HL-60 (cell line): ENCODE measurements at places on chromosomes 6 and 20.

DNA sequence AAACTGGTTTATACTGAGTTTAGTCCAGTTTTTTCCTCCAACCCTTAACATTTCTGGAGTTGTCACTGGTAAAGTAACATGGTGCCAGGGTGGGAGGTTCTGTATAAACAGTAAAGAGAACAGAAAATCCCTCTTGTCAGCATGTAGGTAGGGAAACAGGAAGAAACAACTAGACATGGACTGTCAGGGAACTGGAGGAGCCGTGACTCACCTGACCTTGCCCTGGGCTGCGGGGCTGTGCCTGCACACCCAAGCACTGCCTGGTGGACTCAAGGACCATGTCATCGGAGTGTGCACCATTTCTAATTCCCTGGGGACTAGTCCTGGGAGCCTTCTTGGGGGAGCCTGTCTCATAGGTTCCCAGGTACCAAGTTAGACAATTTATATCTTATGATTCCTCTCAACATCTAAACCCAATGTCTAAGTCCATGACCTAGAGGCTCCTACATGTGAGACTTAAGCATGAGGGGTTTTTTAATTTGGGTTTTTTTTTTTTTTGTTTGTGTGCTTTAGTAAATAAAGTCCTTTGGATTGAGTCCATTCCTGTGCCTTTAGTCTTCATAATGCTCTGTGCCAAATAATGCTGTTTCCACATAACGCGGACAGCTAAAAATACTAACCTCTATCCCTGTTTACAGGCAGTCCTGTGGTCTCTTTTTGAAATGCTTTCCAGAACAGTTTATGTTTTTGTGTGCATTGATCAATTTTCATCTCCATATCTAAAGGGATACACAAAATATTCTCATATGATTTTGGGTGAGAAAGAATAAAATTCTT lies 136.9 kb upstream of the SUPT3H start:
- no peak for DNase-seq

- DNase-seq: no peak
Measured at GRCh38 chr6:154754152-154754551, 20.9 kb downstream of the SCAF8 start.

GRCh38 chr6:150452428-150453243 lies 83.8 kb downstream of the IYD start:
- DNase-seq: no peak

DNA sequence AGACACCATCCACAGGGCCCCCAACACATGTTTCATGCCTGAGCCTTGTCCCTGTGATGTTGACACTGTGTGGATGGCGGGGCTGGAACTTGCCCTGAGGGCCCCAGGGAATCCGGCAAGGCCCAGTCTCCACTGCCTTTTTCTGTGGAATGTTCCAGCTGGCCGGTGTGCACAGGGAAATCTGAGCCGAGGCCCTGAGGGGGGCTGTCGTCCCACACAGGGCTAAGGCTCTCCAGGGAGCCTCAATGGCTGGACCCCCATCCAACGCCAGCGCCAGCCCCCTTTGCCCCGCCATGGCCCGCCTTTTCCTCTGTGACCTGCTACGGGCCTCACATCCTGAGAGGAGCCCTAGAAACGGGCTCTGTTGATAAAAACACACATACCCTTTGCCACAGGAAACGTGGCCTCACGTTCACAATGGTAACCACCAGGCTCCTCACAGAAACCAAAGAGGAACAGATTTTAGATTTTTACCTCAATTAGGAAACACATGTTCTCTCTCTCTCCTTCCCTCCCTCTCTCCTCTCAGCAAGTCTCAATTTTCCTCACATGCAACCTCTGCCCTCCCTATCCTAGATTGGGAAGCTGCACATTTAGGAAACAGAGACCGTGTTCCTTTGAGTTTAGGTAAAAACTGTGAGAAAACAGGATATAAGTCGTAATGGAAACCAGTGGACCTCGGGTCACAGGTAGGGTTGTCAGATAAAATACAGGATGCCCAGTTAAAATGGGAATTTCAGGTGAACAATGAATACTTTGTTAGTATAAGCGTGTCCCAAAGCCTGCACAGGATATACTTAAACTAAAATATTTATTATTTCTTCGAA lies 13.7 kb upstream of the ZNF831 start:
- DNase-seq: no peak

DNA sequence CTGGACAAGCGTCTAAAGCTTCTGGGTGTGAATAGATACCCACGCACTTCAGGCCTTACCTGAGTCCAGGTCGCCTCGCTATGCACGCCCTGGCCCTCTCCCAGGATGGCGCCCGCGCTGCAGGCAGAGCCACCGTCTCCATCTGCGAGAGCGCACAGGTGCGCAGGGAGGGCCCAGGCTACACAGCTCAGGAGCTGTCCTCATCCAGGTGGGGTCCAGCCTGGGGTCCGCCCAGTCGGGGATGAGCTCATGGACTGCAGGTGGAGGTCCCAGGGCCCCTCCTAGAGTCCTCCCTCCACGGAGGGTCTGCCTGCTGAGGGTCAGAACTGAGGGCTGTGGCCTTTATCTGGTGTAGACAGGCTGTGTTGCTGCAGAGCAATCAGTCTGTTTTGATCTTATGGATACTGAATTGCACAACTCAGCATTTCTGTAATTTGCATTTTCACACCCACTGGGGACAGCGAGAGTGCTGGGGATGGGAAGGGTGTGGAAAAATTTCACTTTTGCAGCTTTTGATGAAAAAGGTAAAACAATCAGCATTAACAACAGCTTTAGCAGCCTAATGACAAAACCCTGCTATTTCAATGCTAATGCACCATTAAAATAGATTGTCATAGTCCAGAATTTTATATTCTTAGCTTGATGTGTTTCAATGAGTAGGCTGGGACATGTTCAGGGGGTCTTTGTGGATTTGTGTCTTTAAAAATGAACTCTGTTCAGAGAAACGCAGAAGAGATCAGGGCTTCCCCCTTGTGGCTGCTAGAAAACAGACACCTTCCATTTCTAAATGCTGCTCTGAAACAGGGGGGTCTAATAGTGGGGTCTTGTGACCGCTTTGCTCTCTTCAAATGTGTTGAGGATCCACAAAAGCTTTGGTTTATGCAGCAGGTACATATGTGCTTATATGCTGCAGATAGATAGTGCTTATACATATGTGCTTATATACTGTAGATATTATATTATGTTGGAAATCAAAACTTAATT lies 77.8 kb upstream of the PHACTR3 start:
- DNase-seq: no peak

DNA sequence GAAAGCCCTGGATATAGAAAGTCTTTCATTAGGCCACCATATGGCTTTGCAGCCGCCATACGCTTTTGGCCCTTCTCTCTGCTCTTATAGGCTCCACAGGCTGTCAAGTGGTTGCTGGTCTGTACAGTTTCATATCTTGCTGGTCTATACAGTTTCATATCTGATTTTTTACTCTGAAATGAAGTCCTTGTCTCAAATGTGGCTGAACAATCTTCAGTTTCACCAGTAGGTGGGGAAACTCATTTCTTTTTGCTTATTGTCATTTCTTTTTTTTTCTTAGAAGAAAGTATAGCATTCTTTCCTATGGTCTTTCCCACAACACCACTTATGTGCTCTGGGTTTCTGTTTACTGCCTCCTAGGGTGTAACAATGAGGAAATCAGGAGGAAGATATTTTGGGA lies 771.4 kb upstream of the MMS22L start:
- DNase-seq: no peak
